ENCODE measurements at places on chromosomes 3 and 15.

- no peak for DNase-seq
Observed at GRCh38 chr15:63379492-63380150, 2.0 kb downstream of the CA12 start.

DNA sequence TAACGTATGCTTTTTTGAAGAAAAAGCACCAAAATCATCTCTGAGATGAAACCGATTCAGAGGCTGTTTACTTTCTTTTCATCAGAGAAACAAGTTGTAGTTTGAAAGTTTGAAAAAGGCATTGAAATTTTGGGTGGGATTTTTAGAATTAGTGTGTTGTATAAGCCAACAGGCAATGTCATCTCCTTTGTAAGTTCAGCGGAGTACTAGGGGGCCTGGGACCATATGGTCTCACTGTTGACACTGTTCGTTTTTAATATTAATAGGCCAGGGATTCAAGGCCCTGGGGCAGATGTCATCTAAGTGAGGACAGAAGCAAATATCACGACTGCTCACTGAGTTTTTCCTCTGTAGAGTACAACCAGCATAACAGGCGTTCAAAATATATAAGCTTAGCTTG lies 256.2 kb upstream of the RARB start:
- no peak for DNase-seq

- DNase-seq, result no peak
Observed at GRCh38 chr3:87996882-87997281, 61.9 kb downstream of the CGGBP1 start.

DNA sequence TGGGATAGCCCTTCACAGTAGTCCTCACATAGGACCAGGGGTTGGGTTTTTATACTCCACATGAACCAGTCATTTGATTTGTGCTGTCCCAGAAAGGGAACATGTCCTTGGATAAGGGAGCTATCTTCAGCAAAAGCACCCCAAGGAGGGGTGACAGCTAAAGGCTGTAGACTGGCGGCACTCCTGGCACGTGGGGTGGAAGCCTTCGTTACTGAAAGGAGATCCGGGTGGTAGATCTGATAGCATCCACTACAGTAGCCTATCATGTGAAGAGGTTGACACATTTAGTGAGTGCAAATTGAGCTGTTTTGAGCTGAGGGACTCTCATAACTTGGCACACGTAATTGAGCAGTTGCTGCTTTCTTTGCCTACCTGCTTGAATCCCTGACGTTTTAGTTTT lies 588.8 kb upstream of the GOLIM4 start:
- DNase-seq, result no peak

Measured in activated T-cell treated with anti-CD3 and anti-CD28 coated beads for 1 hour (primary cell).